ENCODE measurements at places on chromosomes 3 and 15. TPM values are rescaled to one million over a fixed set of nuclear protein-coding genes. Genes with fewer than 3 reads are reported as not detected.

FOXL2 gene
- 0.05 TPM for polyA plus RNA-seq

A4GNT gene
- not detected for polyA plus RNA-seq

COPG1 gene
- 181 TPM for polyA plus RNA-seq

SERINC4 gene
- not detected for polyA plus RNA-seq

PLSCR4 gene
- polyA plus RNA-seq = 28.4 TPM

NR1D2 gene
- polyA plus RNA-seq = 37.7 TPM

DNA sequence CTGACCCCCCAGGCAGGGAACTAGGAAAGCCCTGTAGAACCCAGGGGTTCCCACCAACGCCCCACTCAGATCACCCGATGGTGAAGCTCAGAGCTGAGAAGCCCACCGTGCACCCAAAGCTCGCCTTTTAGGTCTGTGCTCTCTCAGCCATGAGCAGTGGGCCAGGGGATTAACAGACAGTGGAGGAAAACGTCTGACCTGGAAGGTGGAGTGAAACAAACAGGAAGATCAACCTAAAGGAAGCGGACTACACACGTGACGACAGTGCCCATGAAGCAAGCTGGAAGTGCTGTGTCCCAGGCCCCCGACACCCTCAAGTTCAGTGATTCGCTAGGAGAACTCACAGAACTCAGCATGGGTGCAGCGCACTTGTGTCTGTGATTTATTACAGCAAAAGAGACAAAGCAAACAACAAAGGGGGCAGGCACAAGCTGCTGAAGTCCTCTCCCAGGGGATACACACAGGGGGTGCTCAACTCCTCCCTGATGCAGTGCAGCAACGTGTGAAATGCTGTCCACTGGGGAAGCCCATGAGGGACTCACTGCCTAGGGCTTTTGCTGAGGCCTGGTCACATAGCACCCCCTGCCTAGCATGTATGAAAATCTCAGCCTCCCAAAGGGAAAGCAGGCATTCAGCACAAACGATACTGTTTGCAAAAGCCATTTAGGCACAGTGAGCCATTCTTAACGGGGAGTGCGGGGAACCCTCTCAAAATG lies 43.5 kb downstream of the CFAP92 start:
- DNase-seq = no peak

- DNase-seq = no peak
These were observed 77.0 kb downstream of the SLC9A9 start for GRCh38 chr3:143771258-143771657.

DNA sequence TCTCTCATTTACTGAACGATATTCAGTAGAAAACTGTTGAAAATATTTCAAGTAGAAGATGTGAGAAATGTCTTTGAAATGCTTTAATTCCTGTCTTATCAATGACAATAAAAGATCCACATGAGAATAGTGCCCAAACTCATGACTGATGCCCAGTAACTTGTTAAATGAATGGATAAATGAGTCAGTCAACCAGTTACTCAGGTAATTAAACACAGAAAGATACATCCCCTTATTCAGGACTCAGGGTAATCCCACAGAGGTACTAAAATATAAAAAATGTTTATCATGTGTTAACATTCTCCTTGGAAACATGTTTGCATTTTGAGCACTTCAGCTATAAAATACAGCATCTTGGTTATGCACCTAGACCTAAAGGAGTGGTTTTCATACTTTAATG lies 169.5 kb downstream of the MBNL1 start:
- no peak for DNase-seq

GRCh38 chr3:185582236-185582635 lies 3.9 kb upstream of the SENP2 start:
- no peak for DNase-seq

DNA sequence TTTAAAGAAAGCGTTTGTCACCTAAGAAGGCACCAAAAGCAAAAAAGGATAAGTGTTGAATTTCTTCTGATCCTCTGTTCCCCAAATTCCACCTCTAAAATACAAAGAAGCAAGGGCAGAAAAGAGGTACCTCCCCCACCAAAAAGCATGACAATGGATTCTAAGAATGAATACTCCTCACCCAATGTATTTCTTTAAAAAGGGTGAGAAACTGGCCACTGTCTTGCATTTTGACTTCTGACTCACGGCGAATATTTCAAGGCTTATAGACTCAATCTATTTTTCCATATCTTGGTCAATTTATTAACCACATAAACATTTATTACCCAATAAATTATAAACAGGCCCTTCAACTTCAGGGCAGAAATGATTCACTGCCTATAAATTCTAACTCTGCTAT lies 131.1 kb downstream of the NR1I2 start:
- DNase-seq = no peak

DNA sequence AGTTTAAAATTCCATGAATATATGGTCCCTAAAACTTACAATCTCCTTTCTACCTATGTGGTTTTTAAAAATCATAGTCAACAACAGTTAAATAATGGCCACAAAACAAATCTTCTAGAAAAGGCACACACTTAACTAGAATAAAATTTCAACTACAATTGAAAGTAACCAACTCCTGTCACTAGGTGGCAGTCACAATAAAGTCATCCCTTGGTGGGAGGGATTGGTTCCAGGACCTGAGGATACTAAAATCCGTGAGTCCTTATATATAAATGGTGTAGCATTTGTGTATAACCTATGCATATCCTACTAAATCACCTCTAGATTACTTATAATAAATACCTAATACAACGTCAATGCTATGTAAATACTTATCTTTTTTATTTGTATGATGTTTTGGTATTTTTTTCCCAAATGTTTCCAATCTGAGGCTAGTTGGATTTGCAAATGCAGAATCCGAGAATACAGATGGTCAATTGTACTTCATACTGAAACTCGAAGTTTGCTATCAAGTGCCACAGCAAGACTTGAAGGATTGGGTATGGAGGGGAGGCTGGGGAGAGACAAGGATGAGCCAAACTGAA lies 172.6 kb downstream of the FMN1 start:
- DNase-seq = no peak

GRCh38 chr3:68274286-68274685 lies 619.9 kb upstream of the SUCLG2 start:
- DNase-seq = no peak

DNA sequence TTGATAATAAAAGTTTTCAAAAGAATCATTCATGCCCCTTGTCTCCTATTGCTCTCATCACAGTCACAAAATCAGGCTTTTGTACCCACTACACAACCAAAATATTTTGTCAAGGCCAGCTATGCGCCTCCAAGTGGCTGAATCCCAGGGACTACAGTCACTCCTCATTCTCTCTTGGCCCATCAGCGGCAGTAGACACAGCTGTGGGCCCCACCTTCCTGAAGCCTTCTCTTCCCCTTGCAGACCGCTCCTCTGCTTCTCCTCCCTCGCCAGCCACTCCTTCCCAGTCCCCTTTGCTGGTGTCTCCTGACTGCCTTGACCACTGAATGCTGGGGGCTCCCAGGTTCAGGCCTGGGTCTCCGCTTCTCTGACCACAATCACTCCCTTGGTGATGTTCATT lies 52.1 kb downstream of the LSM3 start:
- DNase-seq = no peak

DNA sequence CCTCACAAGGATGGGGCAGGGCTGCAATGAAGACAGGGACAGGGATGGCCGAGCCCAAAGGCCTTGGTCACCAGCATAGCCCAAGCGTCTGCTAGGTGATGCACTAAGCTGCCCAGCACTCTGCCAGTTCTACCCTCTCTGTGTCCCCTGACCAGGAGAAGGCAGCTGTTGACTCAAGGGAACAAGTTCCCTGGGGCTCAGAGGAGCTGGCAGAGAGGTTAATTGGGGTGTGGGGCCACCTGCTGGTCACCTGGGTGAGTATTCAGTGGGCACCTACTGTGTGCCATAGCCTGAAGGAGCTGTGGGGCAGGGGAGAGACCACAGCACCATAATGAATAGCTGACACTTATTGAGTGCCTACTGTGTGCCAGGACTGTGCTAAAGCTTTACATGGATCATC lies 22.0 kb upstream of the DOCK3 start:
- no peak for DNase-seq

- no peak for DNase-seq
These were observed 23.0 kb downstream of the ITGA11 start for GRCh38 chr15:68408971-68409370.

DNA sequence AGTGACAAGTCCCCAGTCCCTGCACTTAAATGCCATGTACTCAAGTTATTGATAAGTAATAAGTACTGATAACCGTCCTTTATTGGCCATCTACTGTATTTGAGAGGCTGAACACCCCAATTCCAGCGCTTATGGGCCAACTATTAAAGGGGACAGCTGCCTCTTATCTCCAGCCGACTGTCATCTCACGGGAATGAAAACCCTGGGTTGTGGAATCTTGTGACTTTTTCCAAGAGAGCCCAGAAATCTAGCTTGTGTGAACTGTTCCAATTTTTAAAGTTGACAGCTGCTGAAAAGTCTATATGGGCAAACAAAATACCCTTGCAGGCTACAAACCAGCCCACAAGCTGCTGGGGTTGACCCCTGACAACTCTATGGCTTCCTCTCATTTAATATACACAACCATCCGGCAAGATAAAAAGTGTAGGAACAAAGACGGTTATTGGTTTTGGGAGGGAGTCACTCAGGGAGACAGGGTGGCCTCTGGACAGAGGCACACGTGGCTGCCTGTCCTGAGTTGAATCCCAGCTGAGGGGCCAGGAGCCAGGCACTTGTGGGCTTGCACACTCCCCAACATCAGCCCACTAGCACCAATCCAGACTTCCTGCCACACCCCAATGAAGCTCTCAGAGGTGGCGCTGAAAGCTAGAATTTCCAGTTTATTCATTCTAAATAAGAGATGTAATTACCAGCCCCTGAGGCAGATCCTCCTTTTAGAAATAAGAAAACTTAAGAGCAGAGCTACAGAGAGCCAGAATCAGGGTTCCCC lies 16.2 kb downstream of the SPSB4 start:
- DNase-seq = no peak

GRCh38 chr3:42647821-42648459 lies 5.6 kb upstream of the ZBTB47 start:
- DNase-seq = no peak

DNA sequence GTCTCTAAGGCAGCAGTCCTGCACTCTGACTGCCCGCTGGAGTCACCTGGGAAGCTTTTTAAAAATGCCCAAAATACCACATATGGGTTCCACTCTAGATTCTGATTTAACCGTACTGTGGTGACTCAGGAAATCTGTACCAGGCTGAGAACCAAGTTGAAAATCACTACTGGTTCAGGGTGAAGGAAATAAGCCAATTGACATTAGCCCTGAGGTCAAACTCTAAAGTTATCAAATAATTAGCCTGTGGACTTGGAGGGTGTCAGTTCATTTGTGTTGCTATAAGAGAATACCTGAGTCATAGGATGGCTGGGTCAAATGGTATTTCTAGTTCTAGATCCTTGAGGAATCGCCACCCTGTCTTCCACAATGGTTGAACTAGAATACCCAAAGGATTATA lies 321.7 kb upstream of the ROPN1 start:
- no peak for DNase-seq

Measured in BJ (cell line).